ENCODE measurements at places on chromosomes 16 and 17.

DNA sequence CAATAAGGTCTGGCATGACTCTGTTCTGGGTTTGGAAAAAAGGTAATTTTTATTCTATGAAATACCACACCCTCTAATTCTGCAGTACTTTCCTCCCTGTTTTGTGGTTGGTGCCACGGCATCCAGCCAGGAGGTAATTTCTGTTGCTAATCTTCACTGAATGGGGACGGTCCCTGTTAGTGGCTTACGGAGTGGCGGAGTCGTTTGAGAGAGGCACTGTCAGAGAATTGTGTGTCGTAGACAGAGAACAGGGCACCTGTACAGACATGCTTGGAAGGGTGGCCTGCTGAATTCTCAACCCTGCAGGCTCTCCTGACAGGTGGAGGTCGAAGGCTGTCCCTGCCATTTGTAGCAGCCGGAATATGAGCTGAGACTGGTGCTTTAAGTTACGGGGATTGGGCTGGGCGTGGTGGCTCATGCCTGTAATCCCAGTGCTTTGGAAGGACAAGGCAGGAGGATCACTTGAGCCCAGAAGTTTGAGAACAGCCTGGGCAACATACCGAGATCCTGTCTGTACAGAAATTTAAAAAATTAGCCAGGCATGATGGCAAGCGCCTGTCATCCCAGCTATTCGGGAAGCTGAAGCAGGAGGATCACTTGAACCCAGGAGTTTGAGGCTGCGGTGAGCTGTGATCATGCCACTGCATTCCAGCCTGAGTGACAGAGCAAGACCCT, 33.2 kb downstream of the EEF2K start:
- no peak for DNase-seq

DNA sequence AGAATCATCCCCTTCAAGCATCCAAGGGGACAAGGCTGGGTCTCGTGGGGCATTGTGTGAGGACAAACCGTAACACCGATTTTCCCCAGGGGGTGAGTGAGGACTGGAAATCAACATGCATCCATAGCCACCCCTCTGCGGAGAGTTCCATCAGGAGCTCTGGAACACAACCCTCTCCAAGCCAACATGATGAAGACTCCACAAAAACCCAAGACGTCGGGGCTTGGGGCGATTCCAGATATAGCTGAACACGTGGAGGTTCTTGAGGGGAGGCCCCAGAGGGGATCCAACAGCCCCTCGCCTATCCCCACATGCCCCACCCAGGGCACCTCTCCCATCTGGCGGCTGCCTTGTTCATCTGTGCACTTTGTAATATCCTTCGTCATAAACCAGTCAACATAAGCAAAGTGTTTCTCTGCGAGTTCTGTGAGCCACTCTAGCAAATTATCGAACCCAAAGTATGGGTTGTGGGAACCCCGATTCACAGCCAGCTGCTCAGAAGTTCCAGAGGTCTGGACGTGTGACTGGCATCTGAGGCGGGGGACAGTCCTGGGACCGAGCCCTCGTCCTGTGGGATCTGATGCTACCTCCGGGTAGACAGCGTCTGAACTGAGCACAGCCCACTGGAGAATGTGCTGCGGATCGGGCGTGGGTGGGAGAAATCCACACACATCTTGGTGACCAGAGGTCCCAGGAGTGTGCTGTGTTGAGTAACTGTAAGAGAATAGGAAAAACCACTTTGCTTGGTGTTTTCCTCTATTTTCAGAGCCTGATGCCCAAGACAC, 55.5 kb downstream of the RPH3AL start:
- DNase-seq: no peak

DNA sequence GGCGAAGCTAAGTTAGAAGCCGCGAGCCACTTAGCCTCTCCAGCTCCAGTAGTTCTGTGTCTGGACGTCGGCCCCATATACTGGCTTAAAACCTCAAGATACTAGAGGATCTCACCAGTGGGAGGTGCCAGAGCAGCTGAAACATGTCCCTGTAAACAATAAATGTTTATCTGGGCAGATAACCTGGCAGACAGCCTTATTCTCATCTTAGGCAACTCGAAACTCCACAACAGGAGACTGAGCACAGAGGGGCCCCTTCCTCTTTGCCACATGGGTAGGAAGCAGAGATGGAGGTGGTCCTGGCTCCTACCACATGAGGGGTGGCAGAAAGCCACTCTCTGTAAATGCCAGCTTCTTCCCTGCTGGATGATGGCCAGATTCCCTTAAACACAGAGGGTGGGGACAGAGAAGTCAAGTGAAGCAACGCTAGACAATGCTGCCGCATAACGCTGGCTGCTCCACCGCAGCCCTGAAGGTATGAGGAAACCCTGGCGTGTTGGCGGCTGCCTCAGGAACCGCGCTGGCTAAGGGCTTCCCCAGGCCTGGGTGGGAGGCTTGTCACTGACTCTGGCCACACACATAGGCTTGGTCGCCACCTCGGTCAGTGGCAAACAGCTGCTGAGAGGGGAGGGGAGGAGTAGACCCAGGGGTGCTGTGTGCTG, 67.9 kb downstream of the HIC1 start:
- DNase-seq: no peak

DNA sequence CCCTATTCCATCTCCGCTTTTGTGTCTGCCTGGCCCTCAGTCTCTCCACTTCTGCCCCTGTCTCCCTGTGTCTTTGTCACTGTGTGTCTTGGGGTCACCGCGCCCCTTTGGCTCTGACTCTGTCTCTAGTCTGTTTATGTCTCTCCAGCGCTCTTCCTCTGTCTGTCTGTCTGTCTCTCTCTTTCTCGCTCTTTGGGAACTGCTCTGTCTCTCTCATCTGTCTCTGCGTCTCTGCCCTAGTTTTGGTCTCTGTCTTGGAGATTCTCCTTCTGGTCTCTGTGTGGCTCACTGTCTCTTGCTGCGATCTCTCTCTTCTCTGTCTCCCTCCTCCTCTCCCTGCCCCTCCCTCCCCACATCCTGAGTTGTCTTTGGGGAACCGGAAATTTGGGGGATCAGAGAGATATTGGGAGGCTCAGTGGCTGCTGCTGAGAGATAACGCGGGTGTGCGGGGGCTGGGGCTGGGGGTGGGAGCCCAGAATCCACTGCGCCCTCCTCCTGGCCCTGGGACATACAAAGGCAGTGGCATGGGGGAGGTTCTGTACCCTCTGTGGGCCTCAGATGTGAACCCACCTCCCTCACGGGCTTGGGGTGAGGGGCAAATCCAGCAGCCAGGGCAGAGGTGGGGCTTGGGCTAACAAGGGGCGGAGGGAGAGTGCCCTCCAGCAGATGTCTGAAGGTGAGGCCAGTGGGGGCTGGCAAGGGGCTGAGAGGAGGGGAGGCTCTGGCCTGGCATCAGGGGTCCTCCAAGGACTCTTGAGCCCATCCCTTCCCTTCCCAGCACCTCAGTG, 24.4 kb downstream of the LAT start:
- no peak for DNase-seq

GRCh38 chr16:67283826-67284555, 4.7 kb downstream of the PLEKHG4 start:
- no peak for DNase-seq

- no peak for DNase-seq
These were observed 47.8 kb downstream of the SLC7A5 start for GRCh38 chr16:87821376-87822107.
